ENCODE measurements at places on chromosomes 12 and 14.

DNA sequence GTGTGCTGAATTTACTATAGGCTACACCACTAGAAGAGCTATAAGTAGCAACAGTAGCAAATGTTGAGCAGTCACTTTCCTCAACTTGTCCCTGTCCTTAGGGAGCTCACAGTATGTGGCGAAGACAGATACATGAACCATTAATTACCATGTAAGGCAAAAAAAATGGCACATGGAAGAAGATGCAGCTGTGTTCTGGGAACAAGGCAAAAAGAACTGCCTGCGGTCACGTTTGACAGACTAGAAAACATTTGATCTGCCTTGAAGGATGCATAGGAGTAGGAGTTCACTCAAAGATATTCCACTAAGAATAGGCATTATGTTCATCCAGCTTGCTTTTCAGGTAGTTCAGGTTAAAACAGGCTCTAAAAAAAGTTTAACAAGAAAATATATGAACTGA is 46.5 kb upstream of the IFNG-AS1 start:
- DNase-seq = peak; percentile 64

DNA sequence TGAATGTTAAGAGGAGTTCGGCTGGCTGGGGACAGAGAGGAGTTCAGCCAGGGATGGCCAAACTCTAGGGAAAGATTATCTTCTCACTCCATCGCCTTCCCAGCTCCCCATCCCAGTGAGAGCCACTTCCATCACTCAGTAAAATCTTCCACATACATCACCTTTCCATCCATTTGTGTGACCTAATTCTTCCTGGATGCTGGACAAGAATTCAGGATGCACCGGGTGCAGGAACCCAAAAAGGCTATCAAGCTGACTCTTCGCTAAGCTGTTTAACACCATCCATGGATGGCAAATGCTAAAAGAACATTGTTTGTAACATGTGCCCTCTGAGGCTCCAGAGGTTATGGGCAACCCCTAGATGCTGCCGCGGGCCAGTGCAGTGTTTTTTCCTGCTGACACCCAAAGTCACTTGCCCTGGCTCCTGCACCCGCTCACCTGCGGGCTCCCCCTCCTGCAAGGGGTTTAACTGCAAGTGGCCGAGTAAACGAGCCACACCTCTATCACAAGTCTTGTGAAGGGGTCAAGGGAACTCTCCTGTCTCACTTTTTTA is 216.0 kb upstream of the NPAS3 start:
- DNase-seq = no peak

GRCh38 chr12:33994857-33995808 is 27.2 kb upstream of the ALG10 start:
- no peak for DNase-seq

GRCh38 chr12:21169878-21170472 is 39.0 kb downstream of the SLCO1B1 start:
- peak; percentile 98 for DNase-seq

DNA sequence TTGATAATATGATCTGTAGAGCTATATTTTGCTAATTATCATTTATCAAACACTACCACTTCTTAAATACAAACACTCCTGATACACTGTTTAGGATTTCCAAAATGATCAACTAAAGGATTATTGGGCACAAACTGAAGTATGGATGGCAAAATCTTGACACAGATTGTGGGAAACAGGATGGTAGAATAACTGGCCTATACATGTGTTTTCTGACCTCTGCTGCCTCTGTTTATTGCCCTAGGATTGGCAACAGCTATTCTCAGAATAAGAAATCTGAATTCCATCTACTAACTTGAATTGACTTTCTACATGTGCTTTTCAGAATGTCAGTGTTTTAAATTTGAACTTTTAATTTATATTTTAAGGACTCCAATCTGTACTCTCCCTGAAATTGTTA is 209.1 kb downstream of the MED13L start:
- no peak for DNase-seq

GRCh38 chr14:46717211-46717610 is 65.6 kb upstream of the RPL10L start:
- no peak for DNase-seq

GRCh38 chr12:7542813-7543212 is 39.2 kb upstream of the CD163 start:
- no peak for DNase-seq

GRCh38 chr12:31951008-31951407 is 8.2 kb upstream of the RESF1 start:
- no peak for DNase-seq

GRCh38 chr12:131194166-131194565 is 240.5 kb downstream of the ADGRD1 start:
- DNase-seq = peak; percentile 25

DNA sequence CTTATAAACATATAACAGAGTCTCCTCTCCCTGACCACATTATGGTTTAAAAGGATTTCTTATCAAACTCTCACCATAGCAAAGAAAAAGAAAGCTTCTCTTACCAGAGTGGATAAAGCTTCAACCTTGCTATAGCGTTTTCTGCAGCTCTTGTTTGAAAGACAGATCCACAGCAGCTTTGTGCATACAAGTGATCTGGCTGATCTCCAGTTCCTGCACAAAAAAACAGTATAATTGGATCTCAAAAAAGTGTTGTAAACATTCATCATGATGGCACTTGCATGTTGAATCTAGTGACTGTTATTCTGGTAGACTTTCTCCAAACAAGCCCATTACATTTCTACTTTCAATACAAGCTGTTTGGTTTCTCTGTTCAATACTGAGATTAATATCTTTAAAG is 178.9 kb upstream of the MGAT4C start:
- no peak for DNase-seq

GRCh38 chr14:78904094-78904493 is 733.9 kb downstream of the NRXN3 start:
- peak; percentile 43 for DNase-seq

DNA sequence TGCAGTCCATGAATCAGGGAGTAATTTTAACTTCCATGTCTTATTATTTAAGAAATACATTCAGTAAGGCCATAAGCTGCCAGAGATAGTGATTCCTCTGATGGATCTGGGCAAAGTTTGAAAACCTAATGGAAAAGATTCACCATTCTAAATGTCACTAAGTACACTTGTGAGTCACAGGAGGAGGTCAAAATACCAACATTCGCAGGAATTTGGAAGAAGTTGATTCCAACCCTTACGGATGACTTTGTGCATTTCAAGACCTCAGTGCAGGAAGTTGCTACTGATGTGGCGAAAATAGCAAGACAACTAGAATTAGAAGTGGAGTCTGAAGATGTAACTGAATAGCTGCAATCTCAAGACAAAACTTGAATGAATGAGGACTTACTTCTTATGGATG is 69.8 kb downstream of the OSBPL8 start:
- no peak for DNase-seq

Data from NCI-H2171 treated with DMSO at 0.1 percent for 48 hours (cell line).